Forelimb muscle (tissue), 1 donor: ENCODE measurements at places on chromosomes 4 and X. TPM values are rescaled to one million over a fixed set of nuclear protein-coding genes. Genes with fewer than 3 reads are reported as not detected.

- no peak for DNase-seq
Measured at GRCh38 chr4:3869661-3870566, 103.7 kb downstream of the ADRA2C start.

- no peak for DNase-seq
Measured at GRCh38 chr4:107600983-107601382, 119.1 kb downstream of the PAPSS1 start.

- no peak for DNase-seq
Measured at GRCh38 chrX:38660395-38661102, 99.2 kb downstream of the TSPAN7 start.

DNA sequence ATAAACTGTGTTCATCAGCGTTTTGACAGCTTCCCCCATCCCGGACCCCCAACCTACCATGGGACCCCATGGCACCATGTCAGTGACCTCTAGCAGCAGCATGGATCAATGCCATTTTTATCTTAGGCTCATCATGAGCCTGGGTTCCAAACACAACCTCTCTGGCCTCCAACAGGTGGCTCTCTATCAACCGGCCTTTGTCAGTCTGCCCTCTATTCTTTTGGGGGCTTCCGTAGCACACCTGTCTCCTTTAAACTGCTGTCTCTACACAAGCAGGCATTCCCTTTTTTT, 721 bp upstream of the TMEM150C start:
- no peak for DNase-seq

- DNase-seq: no peak
Measured at GRCh38 chrX:153379508-153379907, 21.6 kb downstream of the PNMA6E start.

Gene ANKRD50
- 61.7 TPM for polyA plus RNA-seq

- no peak for DNase-seq
Measured at GRCh38 chrX:22135994-22136684, 104.0 kb downstream of the PHEX start.
